ENCODE measurements at places on chromosomes 5 and 9.

- DNase-seq: no peak
These were observed 107.5 kb downstream of the KCNN2 start for GRCh38 chr5:114469372-114469771.

DNA sequence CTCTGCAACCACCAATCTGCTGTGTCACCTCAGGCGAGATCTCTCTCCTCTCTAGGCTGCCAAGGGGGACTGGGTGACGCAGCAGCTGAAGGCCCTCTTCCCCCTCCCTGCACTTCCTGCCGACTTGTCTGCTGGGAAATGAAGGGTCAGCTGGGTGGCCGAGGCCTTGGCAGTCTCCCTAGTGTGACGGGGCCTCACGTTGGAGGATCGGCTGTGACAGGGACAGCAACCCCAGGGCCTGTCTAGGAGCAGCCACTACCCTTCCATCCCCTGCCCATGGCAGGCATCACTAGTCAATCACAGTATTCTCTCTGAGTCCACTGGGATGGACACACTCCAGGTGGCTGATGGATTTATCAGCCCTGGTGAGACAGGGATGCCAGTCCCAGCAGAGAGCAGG is 107.3 kb upstream of the SARDH start:
- DNase-seq: no peak

GRCh38 chr5:153237671-153238332 is 252.7 kb upstream of the GRIA1 start:
- DNase-seq: no peak

DNA sequence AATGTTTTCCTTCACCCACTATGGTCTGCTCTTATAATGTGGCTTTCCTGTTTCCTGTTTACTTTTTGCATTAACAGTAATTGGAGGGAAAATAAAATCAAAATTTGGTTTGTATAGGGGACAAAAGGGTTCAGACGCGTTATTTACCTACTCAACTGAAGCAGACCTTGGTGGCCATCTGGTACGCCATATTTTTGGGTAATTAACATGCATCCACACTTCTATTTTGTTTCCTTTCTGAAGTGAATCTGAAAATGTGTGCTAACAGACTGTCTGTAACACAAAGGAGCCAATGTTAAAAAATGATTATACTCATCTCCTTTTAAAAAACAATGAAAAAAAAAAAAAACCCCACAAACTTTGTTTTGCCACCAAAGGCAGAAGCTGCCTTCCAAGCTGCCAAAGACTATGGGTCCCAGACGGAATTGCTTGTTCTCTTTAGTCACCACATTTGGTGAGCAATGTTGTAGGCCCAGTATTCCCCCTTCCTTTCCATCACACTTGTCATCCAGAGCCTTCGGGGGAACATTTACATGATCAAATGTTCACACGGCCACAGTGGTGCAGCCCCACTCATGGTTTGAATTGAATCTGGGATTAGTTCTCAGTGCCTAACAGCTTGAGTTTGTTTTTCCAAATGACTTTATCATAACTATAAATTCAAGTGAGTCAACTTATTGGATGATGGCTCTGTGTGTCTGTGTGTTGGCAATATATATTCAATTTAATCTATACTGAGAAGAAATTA is 323.7 kb upstream of the CD180 start:
- no peak for DNase-seq

GRCh38 chr9:112173489-112174221 is 1.4 kb downstream of the SUSD1 start:
- no peak for DNase-seq

GRCh38 chr5:91288118-91288916 is 94.8 kb downstream of the ARRDC3 start:
- DNase-seq: no peak

- no peak for DNase-seq
These were observed 107.7 kb upstream of the GPR151 start for GRCh38 chr5:146623666-146624065.

DNA sequence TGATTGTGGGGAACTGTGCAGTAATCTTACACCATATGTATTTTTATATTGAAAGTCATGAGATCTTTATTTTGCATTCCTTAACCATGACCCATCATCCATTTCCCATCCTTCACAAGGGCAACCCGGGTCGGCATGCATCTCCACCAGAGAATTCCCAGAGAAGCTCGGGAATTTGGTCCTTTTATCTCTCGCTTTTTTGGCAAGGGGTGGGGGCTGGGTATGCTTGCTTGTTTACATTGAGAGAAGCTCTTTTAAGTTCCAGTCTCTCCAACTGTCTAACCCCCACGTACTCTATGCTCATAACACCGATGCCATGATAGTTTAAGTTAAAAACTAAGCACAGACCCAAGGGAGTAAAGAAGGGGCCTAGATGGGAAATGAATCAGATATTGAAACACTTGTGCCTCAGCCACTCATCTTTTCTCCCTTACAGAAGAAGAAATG is 109.9 kb upstream of the NFIB start:
- DNase-seq: no peak

DNA sequence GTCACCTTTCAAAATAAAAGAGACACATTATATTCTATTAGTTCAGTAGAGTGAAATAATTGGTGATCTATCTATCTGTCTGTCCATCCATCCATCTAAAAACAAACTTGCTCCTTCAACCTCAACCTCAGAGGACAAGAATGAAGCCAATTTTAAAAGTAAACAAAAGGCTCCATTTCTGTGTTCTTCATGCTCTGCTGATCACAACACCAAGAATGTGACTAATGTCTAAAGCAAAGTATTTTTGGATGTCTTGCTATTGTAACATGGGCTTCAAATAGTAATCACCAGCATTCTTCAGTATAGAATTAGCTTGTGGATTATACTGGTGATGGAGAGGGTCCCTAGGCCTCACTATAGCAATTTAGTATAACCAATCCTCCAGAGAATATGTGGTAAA is 1304.4 kb downstream of the MAT2B start:
- no peak for DNase-seq

GRCh38 chr5:84287951-84288350 is 96.7 kb downstream of the EDIL3 start:
- peak; percentile 87 for DNase-seq

All from AML-193 (cell line).